ENCODE measurements at places on chromosomes 5 and 9. TPM values are rescaled to one million over a fixed set of nuclear protein-coding genes. Genes with fewer than 3 reads are reported as not detected.

The BTNL3 gene
- polyA plus RNA-seq = not detected

The KIF24 gene
- 1.1 TPM for polyA plus RNA-seq

The IFNA13 gene
- polyA plus RNA-seq = not detected

The OTULINL gene
- polyA plus RNA-seq = 2.3 TPM

The INPP5E gene
- 9.7 TPM for polyA plus RNA-seq

The TAF11L5 gene
- not detected for polyA plus RNA-seq

The FCN2 gene
- 0.33 TPM for polyA plus RNA-seq

The GABBR2 gene
- polyA plus RNA-seq = 0.22 TPM

The GFI1B gene
- not detected for polyA plus RNA-seq

The NR4A3 gene
- 2.8 TPM for polyA plus RNA-seq

The SPATA31A3 gene
- not detected for polyA plus RNA-seq

The GAPT gene
- 0.41 TPM for polyA plus RNA-seq

The CYSRT1 gene
- not detected for polyA plus RNA-seq

The PCDHGA8 gene
- polyA plus RNA-seq = 0.41 TPM

The PRRX2 gene
- polyA plus RNA-seq = 0.33 TPM

The UBAP1 gene
- 42.1 TPM for polyA plus RNA-seq

The FBP2 gene
- polyA plus RNA-seq = not detected

The FOXD4L3 gene
- polyA plus RNA-seq = not detected

The IL31RA gene
- polyA plus RNA-seq = 0.17 TPM

The KDM3B gene
- 70.1 TPM for polyA plus RNA-seq

The ITK gene
- polyA plus RNA-seq = 0.36 TPM

The DNAH5 gene
- 0.05 TPM for polyA plus RNA-seq

The C5 gene
- 5.4 TPM for polyA plus RNA-seq

The SPATA31D3 gene
- not detected for polyA plus RNA-seq

The PNPLA7 gene
- polyA plus RNA-seq = 2.2 TPM

The PLAC8L1 gene
- not detected for polyA plus RNA-seq

The ASS1 gene
- polyA plus RNA-seq = 87.0 TPM

The C5orf63 gene
- polyA plus RNA-seq = 1.7 TPM

The CER1 gene
- polyA plus RNA-seq = not detected

The C9orf153 gene
- polyA plus RNA-seq = 0.06 TPM

The TMEM171 gene
- polyA plus RNA-seq = 0.10 TPM

The DMRT3 gene
- not detected for polyA plus RNA-seq

The DCTN3 gene
- polyA plus RNA-seq = 106 TPM

The SHOC1 gene
- polyA plus RNA-seq = 0.02 TPM

The DENND1A gene
- polyA plus RNA-seq = 12.9 TPM

The CPLANE1 gene
- 10.8 TPM for polyA plus RNA-seq

The NIPAL4 gene
- polyA plus RNA-seq = not detected

The LPCAT1 gene
- polyA plus RNA-seq = 18.7 TPM

The NR2F1-AS1 gene
- polyA plus RNA-seq = 20.7 TPM

The DRD1 gene
- polyA plus RNA-seq = 0.42 TPM

The TMEM267 gene
- polyA plus RNA-seq = 6.9 TPM

The SLC4A9 gene
- polyA plus RNA-seq = not detected

The FSD1L gene
- polyA plus RNA-seq = 1.4 TPM

The TICAM2 gene
- polyA plus RNA-seq = 2.2 TPM

The TMC1 gene
- polyA plus RNA-seq = 0.48 TPM

Data from ovary (tissue), 10 donors.